ENCODE measurements at places on chromosomes 11 and 22. TPM values are rescaled to one million over a fixed set of nuclear protein-coding genes. Genes with fewer than 3 reads are reported as not detected.

GRCh38 chr11:113398669-113399430 is 11.3 kb downstream of the ANKK1 start:
- peaks cover 6% of the 10 kb centered on the region for H3K4me1 ChIP-seq
- H3K27me3 ChIP-seq = no peaks in the 10 kb centered on the region
- H3K36me3 ChIP-seq = no peaks in the 10 kb centered on the region
- no peak overlapping the region for H3K4me3 ChIP-seq
- no peak for DNase-seq

GRCh38 chr11:2437516-2437915 is 6.8 kb downstream of the TRPM5 start:
- no peaks in the 10 kb centered on the region for H3K27me3 ChIP-seq
- no peaks in the 10 kb centered on the region for H3K4me1 ChIP-seq
- no peak for DNase-seq
- H3K27ac ChIP-seq = no peak overlapping the region
- no peak overlapping the region for H3K4me3 ChIP-seq

Gene SOX10
- not detected for polyA plus RNA-seq

DNA sequence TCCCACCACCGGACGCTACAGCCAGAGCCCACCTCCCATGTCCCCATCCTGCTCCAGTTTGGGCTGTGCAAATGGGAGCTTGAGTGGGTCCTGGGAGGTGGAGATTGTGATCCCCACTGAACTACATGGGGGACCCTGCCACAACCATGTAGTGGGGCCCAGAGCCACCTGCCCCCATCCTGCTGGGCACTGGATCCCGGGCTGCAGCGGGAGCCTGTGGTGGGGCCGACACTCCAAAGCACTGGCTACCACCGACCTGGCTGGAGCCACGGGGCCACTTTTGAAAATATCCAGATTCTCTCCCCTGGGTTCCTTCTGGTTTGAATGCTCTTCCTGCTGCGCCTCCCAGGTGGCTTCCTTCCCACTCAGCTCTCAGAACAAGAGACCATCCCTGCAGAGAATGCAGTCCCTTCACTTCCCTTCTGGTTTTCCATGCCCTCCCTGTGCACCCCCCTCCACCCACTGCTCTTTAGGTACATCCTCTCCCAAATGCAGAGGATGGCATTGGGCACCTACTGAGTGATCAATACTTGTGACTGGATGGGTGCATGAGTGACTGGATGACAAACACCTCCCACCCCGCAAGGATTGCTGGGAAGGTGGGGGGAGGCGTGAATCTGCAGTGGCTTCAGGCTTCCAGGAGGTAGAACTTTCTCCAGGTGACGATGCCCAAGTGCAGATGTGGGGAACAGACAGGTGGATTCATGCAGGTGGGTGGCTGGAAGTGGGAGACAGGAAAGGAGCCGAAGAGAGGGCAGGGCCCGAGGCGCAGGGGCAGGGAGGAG is 846 bp upstream of the UNC93B1 start:
- no peak overlapping the region for H3K27ac ChIP-seq
- no peaks in the 10 kb centered on the region for H3K27me3 ChIP-seq
- H3K36me3 ChIP-seq = no peaks in the 10 kb centered on the region
- H3K4me3 ChIP-seq = peak overlapping the region; percentile 59

GRCh38 chr11:17572359-17572690 is 25.3 kb downstream of the OTOG start:
- peaks cover 5% of the 10 kb centered on the region for H3K27me3 ChIP-seq
- no peak overlapping the region for H3K4me3 ChIP-seq
- no peak for DNase-seq
- H3K27ac ChIP-seq = no peak overlapping the region

DNA sequence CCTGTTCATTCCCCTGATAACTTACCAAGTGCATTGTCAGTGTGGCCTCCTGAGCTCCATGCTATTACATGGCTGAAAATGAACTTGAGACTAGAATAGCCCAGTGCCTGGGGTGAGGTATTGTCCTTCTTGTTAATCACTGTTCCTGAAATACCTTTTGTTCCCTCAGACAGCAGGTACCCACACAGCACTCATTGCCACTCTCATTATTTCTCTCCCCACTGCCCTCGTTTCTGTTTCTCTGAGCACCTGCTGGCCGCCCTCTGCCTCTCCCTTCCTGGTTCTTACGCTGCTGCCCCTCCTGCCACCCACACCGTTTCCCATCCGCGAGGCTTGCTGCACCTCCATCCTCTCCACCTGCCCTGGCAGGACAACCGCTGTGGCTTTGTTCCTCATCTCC is 36.9 kb upstream of the RAB1B start:
- no peaks in the 10 kb centered on the region for H3K27me3 ChIP-seq
- H3K36me3 ChIP-seq = peaks cover 16% of the 10 kb centered on the region
- H3K27ac ChIP-seq = no peak overlapping the region
- H3K4me1 ChIP-seq = no peaks in the 10 kb centered on the region
- DNase-seq = no peak

- H3K36me3 ChIP-seq = peaks cover 3% of the 10 kb centered on the region
- H3K27me3 ChIP-seq = no peaks in the 10 kb centered on the region
- peak overlapping the region; percentile 37 for H3K4me3 ChIP-seq
- DNase-seq = no peak
Measured at GRCh38 chr22:19122752-19123492, 710 bp upstream of the DGCR2 start.

- peaks cover 42% of the 10 kb centered on the region for H3K27me3 ChIP-seq
- peaks cover 45% of the 10 kb centered on the region for H3K4me1 ChIP-seq
- H3K36me3 ChIP-seq = peaks cover 20% of the 10 kb centered on the region
- no peak overlapping the region for H3K27ac ChIP-seq
- no peak overlapping the region for H3K4me3 ChIP-seq
Measured at GRCh38 chr22:29312218-29313125, 3.0 kb downstream of the RASL10A start.

- no peaks in the 10 kb centered on the region for H3K27me3 ChIP-seq
- H3K4me3 ChIP-seq = no peak overlapping the region
- no peak for DNase-seq
- peaks cover 13% of the 10 kb centered on the region for H3K4me1 ChIP-seq
Measured at GRCh38 chr11:221539-221938, 14.0 kb downstream of the RIC8A start.

DNA sequence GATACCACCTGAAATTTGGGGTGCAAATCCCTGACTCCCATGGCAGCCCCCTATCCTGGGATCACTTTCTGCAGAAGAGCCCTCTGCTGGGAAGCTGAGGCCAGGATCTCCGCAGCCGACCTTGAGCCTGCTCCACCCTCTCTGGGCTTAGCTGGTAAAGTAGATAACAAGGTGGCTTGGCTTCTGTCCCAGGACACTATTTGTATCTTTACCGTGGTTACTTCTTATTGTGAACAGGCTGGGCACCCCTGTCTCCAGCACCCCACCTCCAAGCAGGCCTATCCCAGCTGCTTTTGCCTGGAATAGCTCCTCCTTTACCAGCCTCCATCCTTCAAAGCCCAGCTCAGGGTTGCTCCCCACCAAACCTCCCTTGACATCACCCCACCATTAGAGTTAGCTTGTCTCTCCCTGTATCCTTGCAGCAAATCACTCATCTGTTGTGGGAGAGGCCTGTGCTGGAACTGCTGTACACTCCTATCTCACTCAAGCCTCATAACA is 35.2 kb upstream of the P2RY2 start:
- H3K4me3 ChIP-seq = no peak overlapping the region
- no peak for DNase-seq
- H3K27ac ChIP-seq = no peak overlapping the region
- H3K36me3 ChIP-seq = no peaks in the 10 kb centered on the region

GRCh38 chr11:79045018-79045799 is 395.6 kb downstream of the TENM4 start:
- H3K27me3 ChIP-seq = no peaks in the 10 kb centered on the region
- H3K36me3 ChIP-seq = no peaks in the 10 kb centered on the region
- no peak for DNase-seq
- no peak overlapping the region for H3K27ac ChIP-seq
- H3K4me1 ChIP-seq = peaks cover 40% of the 10 kb centered on the region
- H3K4me3 ChIP-seq = no peak overlapping the region

DNA sequence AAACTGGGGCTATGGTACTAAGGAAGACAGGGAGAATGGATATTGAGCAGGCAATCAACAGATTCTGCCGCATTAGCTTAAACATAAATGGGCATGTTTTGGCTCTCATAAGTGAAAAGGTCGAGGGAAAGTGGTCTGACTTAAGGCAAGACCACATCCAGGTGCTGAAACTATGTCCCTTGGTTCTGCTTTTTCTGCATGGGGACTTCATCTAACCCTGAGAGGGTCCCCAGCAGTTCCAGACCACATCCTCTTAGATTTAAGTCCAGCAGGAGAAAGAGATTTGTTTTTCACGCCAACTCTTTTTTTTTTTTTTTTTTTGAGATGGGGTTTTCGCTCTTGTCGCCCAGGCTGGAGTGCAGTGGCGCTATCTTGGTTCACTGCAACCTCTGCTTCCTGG is 5.5 kb downstream of the RPS6KA4 start:
- H3K27ac ChIP-seq = no peak overlapping the region
- no peak for DNase-seq
- peaks cover 18% of the 10 kb centered on the region for H3K4me1 ChIP-seq
- H3K4me3 ChIP-seq = no peak overlapping the region

DNA sequence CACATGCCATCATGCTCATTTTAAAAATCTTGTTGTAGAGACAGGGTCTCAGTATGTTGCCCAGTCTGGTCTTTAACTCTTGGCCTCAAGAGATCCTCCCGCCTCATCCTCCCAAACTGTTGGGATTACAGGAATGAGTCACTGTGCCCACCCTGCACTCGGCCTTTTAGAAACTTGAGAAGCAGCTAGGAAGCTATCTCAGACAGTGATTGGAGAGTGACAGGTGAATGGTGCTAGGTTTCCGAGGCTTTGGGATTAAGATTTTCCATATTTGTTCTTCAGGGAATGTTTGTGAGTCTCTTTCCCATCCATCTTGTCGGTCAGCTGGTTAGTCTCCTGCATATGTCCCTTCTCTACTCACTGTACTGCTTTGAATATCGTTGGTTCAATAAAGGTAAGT is 10.5 kb downstream of the EI24 start:
- DNase-seq = no peak
- no peak overlapping the region for H3K27ac ChIP-seq
- no peaks in the 10 kb centered on the region for H3K27me3 ChIP-seq

- peaks cover 6% of the 10 kb centered on the region for H3K4me1 ChIP-seq
- no peak overlapping the region for H3K4me3 ChIP-seq
- no peaks in the 10 kb centered on the region for H3K36me3 ChIP-seq
- DNase-seq = no peak
- H3K27me3 ChIP-seq = no peaks in the 10 kb centered on the region
Measured at GRCh38 chr11:130719220-130719915, 196.9 kb downstream of the SNX19 start.

GRCh38 chr22:46465345-46465720 is 72.1 kb downstream of the CELSR1 start:
- no peak overlapping the region for H3K4me3 ChIP-seq
- H3K27me3 ChIP-seq = no peaks in the 10 kb centered on the region
- DNase-seq = no peak
- peaks cover 20% of the 10 kb centered on the region for H3K4me1 ChIP-seq
- peaks cover 5% of the 10 kb centered on the region for H3K36me3 ChIP-seq
- H3K27ac ChIP-seq = no peak overlapping the region

GRCh38 chr22:49025791-49026493 is 801.7 kb downstream of the BRD1 start:
- no peaks in the 10 kb centered on the region for H3K4me1 ChIP-seq
- H3K36me3 ChIP-seq = no peaks in the 10 kb centered on the region
- H3K4me3 ChIP-seq = no peak overlapping the region
- H3K27me3 ChIP-seq = no peaks in the 10 kb centered on the region

- no peak overlapping the region for H3K4me3 ChIP-seq
- H3K27me3 ChIP-seq = peaks cover 6% of the 10 kb centered on the region
- H3K36me3 ChIP-seq = no peaks in the 10 kb centered on the region
- peaks cover 15% of the 10 kb centered on the region for H3K4me1 ChIP-seq
- no peak overlapping the region for H3K27ac ChIP-seq
- peak; percentile 33 for DNase-seq
Measured at GRCh38 chr11:113675003-113675561, 31.0 kb downstream of the TMPRSS5 start.

DNA sequence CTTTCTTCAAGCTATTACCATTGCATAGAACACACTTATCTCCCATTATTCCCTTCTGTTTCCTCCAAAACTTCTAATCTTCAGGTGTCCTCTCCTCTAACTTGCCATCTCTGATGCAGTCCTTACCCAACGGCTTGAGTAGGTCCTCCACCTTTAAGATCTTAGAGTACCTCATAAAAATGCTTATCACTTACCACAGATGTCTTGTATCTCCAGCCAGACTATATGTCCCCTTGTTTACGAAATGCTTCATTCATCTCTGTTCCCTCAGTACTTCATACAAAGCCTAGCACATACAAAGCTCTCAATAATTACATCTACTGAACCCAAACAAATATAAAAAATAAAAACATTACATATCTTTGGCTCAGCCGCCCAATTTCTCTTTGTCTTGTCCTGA is 49.2 kb downstream of the PAK1 start:
- no peak overlapping the region for H3K4me3 ChIP-seq
- H3K4me1 ChIP-seq = no peaks in the 10 kb centered on the region
- no peak for DNase-seq
- no peak overlapping the region for H3K27ac ChIP-seq

Gene TFIP11
- polyA plus RNA-seq = 25.7 TPM

Gene PTGDR2
- not detected for polyA plus RNA-seq

DNA sequence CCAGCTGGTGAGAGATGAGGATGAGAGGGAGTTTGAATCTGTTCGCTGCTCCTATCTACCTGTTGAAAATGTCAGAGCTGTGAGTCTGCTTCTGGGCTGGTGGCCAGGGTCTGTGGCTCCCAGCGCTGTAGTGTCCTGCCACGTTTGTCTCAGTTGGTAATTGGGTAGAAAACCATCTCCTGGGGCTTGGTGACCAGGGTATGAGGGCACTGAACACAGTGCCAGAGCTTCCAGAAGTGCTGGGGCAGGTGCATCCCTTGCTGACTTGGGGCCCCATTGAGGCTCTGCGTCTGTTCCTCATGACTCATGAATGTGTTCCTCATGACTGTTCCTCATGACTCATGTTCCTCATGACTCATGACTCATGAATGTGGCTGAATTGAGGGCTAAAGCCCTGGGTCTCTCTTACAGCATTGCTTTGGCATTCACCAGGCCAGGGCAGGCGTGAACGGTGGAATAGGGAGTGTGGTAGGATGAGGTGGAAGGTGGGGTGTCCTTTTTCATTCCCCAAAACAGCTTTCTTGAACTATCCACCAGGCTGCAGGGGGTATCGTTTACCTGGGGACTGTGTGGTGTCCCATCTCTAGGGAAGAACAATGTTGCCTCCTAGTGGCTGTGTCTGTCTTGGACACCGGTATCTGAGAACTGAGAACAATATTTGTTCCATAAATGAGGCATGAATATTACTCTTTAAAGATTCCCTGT is 139.5 kb downstream of the COMMD9 start:
- H3K27ac ChIP-seq = peak overlapping the region; percentile 65
- H3K4me1 ChIP-seq = peaks cover 37% of the 10 kb centered on the region
- no peak overlapping the region for H3K4me3 ChIP-seq
- H3K36me3 ChIP-seq = no peaks in the 10 kb centered on the region

DNA sequence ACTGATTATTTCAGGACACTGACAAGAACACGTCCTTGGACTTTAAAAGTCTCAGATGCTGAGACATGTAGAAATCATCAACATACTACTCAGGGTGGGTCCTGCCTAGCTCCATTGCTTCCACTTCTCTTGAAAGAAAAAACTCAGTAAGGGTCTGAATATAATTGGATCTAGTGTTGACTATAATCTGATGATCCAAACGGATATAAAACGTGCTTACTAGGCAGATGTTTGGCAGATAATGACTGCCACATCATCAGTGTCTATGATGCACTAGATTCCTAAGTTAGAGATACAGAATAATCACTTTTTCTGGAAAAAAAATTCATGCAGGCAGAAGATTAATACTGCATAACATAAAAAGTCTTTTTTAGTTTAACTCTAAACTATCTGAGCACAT is 21.6 kb downstream of the GUCY1A2 start:
- H3K4me3 ChIP-seq = no peak overlapping the region
- no peak for DNase-seq
- no peaks in the 10 kb centered on the region for H3K4me1 ChIP-seq
- no peaks in the 10 kb centered on the region for H3K27me3 ChIP-seq

GRCh38 chr11:19957294-19957943 is 202.9 kb downstream of the DBX1 start:
- no peak overlapping the region for H3K27ac ChIP-seq
- no peaks in the 10 kb centered on the region for H3K27me3 ChIP-seq
- DNase-seq = no peak
